Stimulated activated naive CD4-positive, alpha-beta T cell treated with Interleukin-2 at 50 U/mL for 16 hours (primary cell): ENCODE measurements at places on chromosomes 12 and 14.

- DNase-seq: no peak
Measured at GRCh38 chr12:21542403-21542802, 16.3 kb downstream of the SPX start.

DNA sequence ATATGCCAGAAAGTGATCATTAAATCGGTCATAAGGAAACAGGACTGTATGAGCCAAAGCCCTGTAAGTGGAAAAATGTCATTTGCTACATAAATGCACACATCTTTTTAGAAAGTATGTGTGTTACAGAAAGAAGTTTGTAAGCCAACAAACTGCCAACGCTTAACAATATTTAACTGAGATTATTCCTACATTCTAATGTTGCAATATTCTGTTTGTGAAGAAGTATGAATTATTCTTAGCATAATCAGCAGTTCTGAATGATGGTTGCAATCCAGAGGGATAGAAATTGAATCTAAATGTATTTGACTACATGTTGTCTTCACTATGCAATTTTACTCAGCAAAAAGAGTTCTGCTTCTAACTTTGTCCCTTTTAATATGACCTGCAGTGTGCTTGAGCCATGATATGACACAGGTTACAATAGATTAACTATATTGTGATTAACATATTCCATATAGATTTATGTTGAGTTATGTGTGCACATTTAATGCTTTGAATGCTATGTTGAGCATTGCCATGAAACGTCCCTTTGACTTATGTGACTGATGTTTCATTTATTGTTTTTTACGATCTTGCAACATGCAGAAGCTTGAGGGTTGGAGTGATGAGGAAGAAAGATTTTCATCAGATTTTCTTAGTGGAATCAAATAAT is 66.8 kb upstream of the PTPRQ start:
- DNase-seq: no peak

GRCh38 chr12:17352164-17352563 is 737.8 kb downstream of the RERGL start:
- no peak for DNase-seq

- no peak for DNase-seq
Measured at GRCh38 chr12:132484183-132484890, 5.6 kb upstream of the FBRSL1 start.

DNA sequence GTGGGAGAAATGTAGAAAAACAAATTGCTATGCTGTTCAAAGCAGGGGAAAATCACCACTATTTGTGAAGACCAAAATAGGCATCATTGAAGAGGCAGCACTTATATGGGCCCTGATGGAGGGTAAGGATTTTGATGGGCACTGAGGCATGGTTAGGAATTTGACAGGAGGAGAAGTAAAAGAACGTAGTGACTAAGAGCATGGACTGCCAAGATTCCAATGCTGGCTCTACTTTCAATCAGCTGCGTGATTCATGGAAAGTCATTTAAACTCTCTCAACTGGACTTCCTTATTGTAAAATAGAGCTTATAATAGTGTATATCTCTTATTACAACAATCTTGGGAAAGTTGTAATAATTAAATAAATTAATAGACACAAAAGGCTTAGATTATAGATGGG is 267.7 kb upstream of the G2E3 start:
- DNase-seq: no peak

- DNase-seq: no peak
Measured at GRCh38 chr12:53720946-53721345, 6.3 kb downstream of the CALCOCO1 start.

DNA sequence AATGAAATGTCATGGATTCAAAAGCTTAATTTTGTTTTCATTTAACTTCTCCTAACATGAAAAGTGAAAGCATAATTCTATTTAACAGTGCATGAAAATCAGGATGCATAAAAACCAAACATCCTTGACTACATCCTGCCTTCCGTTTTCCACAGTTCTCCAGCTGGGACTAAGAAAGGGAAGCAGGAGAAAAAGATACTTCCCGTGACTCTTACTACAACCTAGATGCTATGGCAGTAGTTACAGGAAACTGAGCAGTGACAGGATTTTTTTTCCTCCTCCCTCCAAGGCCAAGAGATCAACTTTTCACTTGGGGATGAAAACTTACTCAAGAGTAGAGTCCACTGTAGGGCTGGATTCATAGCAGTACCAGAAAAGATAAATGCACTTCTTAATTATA is 2.6 kb downstream of the EXOC5 start:
- DNase-seq: no peak

GRCh38 chr14:69682621-69683263 is 71.3 kb downstream of the SUSD6 start:
- no peak for DNase-seq

GRCh38 chr12:11821386-11822080 is 172.1 kb downstream of the ETV6 start:
- no peak for DNase-seq

DNA sequence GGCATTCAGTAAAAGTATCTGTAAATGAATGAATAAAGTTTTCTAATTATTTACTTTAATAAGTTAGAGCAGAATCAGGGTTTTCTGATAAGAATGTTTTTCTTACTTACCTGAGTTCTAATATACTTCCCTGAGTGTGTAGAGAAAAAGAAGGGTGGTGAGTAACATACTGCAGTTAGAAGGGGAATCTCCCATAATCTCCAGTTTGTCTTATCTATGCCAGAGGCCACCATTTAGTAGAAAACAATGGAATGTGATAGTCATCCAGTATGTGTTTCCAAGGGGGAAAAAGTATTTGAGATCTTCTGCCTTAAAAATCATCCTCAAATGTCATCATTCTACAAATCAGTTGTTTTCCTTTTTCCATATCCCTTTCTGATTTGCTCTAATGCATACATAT is 56.5 kb upstream of the PAWR start:
- no peak for DNase-seq

DNA sequence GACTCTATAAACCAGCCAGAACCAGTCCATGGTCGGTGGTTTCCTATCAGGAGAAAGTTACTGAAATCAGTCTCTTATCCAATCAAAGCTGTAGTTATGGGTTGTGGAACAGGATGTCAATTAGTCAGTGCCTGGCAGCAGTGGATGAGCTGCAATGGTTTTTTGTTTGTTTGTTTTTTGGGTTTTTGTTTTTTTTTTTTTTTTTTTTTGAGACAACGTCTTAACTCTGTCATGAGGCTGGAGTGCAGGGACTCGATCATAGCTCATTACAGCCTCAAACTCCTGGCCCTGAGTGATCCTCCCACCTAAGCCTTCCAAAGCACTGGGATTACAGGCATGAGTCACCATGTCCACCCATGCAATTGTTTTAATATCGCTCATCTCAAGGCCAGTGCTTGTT is 113.3 kb upstream of the CAND1 start:
- no peak for DNase-seq

DNA sequence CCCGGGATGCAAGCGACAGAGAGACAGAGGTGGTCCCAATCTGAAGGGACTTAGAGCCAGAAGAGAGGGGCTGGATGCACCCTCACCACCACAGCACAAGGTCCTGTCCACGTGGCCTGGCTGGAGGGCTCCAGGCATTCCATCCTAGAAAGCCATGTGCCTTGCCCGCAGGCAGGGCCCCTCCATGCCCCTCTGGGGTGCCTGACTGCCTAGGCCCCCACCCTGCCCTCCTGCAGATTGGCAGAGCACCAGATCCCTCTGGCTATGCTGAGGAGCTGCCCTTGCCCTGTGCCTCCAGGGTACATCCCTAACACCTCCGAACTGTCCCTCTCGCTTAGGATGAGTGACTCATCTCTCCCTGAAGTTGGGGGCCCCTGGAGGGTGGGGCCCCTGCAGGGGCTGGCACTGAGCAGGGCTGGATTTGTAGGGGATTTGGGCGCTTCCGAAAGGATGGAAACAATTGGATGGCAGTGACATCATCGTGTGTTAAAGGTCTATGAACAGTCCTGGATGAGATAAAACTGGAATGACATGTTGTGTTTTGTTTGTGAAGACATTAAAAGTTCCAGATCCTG is 50.9 kb downstream of the CHGA start:
- no peak for DNase-seq

GRCh38 chr14:31449971-31450610 is 7.2 kb downstream of the DTD2 start:
- DNase-seq: no peak

- no peak for DNase-seq
Measured at GRCh38 chr14:71616013-71616412, 316.2 kb upstream of the RGS6 start.

DNA sequence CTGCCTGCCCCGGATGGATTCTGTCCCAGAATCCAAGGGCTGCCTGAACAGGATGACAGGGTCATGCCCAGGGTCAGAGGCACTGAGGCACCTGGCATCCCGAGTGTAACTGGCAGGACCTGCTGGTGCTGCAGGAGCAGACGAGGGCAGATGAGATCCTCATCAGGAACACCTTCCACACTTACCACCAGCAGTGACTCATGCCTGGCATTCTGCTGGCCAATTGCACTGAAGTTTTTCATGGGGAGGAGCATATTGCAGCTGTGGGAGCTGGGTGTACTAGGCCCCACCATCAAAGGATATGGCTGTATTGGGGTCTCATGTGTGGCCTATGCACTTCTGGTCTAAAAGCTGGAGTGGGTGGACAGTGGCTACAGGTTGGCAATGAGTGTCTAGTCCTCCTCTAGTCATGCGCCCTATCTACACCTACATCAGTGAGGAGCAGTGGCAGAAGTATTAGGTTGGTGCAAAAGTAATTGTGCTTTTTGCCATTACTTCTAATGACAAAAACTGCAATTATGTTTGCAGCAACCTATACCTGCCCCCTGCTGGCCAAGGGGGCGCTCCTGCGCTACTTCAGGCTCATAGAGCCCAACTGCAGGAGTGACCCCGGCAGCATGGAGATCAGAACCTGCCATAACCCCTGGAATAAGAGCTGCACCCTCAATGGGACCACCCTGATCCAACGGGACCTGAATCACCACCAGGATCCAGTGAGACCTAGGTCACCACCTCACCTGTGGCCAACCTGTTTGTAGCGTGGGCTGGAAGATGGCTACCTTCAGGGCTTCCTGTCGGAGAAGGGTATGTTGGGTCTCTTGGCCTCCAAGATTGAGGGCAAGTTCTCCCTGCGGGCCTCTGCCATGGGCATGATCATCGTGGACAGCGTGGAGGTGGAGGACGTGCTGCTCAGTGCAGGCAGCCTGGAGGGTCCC is 8.0 kb upstream of the C12orf42 start:
- DNase-seq: peak; percentile 7

DNA sequence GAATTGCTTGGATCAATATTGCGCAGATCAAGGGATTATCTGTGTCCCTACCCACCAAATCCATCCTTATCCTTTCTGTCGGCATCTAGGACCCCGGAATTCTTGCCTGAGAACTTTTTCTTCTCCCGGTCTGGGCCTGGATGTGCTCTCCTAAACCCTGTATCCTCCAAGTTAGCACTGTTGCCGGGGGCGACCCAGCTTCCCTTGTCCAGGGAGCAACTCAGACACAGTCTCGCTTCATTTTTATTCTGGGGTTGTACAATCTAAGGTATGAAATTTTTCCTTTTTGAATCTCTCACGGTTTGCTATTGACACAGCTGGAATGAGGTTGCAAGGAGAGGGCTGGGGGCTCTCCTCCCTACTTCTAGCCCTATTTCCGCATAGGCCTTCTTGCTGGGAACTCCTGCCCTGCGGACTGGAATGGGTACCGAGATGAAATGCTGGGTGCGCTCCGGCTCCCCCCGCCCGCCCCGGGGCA is 403 bp upstream of the PNP start:
- DNase-seq: no peak

DNA sequence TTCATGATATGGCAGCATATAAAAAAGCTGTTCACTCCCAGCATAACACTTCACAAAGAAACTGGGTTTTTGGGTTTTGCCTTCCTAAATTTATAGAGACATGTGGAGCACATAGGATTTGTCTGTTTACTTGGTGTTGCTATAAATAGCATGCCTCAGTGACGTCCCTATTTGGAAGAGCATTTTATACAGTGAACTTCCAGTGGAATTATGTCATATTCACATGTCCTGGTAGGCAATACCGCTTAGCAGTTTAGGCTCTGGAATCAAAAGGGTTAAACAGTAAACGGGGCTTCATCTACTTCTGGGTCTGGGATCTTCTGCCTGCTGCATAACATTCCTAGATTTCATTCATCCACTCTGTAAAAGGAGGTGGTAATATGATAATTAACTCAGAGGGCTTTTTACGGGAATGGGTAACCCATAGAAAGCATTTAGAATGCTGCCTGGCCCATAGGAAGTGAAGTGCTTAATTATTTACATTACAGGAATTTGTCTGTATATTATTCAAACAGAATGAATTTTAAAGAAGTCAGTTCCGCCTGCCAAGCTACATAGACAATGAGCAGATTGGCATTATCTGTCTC is 396.1 kb downstream of the TMTC2 start:
- no peak for DNase-seq

- DNase-seq: no peak
Measured at GRCh38 chr14:64844969-64845536, 34.7 kb downstream of the SPTB start.

DNA sequence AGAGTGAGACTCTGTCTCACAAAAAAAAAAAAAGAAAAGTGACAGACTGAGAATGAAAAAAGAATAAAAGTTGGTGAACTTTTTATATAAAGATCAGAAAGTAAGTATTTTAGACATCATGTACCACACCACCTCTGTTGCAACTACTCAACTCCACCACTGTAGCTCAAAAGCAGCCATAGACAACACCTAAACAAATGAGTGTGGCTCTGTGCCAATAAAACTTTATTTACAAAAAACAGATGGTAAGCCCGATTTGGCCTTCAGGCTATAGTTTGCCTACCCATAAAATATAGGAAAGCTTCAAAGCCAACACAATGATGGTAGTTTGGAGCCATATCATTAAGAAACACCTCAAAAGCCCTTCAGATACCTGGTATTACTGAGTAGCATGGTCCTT is 154.5 kb upstream of the FOXN3 start:
- DNase-seq: no peak

DNA sequence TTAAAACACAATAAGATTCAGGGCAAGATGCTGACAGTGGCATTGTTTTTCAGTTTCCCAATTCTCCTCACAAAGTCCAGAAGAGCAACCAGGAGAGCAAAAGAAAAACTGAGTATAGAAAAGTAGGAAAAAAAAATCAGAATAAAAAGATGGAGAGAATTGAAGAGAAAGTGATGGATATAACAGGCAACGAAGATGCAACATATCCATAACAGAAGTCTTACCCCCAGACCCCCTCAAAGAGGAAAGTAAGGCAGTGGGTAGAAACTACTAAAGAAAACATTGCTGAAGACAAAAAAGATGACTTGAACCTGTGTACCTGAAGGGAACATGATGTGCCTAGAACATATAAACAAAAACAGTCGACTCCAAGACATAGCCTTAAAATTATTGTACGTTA is 10.6 kb downstream of the TCL1A start:
- DNase-seq: no peak

- no peak for DNase-seq
Measured at GRCh38 chr12:49189731-49190716, 1.1 kb upstream of the TUBA1A start.

GRCh38 chr12:39287409-39287808 is 155.5 kb downstream of the KIF21A start:
- DNase-seq: no peak
